ENCODE measurements at places on chromosomes 1 and 21.

GRCh38 chr1:185495898-185496297 is 178.9 kb upstream of the IVNS1ABP start:
- DNase-seq = no peak

DNA sequence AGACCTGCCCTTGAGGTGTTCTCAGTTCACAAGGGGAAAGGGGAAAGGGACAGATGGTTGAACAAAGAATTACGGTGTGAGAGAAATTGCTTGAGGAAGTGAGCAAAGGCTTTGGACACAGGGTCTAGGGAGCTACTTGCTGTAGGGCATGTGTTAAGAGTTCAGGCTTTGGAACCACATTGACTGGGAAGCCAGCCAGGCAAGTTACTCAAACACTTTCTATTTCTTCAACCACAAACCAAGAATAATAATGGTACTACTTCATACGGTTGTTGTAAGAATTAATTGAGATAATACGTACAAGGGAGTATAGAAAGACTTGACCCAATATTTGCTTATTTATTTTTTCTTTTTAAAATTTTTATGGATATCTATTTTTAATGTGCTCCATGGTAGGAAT is 26.6 kb downstream of the AK4 start:
- DNase-seq = peak; percentile 60

DNA sequence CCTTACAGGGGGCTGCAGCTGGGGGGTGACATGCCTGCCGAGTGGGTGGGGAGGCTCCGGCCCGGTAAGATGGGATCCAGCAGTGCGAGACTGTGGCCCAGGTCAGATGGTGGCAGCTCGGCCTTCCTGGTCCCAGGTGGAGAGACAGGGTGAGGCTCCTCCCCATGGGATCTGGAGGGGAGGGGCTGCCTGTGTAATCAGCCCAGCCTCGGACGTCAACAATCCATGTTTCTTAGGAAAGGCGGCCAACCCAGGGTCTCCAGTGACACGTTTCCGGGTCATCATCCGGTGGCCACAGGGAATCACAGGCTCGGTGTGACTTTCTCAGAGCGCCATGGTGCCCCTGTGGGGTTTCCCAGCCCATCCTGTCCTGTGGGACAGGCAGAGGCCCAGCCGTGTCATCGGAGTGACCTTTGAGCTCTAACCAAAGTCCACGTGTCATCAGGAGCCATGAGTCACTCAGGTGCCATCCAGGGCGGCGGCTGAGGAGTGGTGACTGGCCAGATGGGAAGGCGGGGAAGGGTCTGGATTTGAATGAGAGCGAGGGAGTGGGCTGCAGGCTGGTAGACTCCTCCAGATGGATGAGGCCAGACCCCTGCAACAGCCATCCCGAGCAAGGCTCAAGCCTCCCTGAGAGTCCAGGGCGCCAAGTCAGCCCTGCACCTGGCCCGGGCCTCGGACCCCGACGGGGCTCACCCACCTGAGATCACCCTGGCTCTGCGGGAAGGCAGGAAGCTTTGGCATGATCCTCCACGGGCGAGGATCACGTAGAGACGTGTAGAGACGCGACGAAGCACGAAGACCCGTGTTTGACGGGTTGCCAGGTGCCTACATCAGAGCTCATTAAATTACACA is 6.6 kb upstream of the HES4 start:
- DNase-seq = no peak

- no peak for DNase-seq
These were observed 15.4 kb downstream of the TTLL10 start for GRCh38 chr1:1189111-1189510.

GRCh38 chr1:187877220-187877619 is 1048.5 kb downstream of the PLA2G4A start:
- no peak for DNase-seq

GRCh38 chr1:17301767-17302166 is 6.2 kb upstream of the PADI4 start:
- DNase-seq = no peak
